ENCODE measurements at places on chromosomes 4 and X.
A peak's percentile ranks its signal among the peaks of the same experiment; 100 is the strongest.

- DNase-seq: no peak
These were observed 38.1 kb downstream of the CBLL2 start for GRCh38 chrX:22310779-22311178.

- DNase-seq: no peak
These were observed 1.1 kb upstream of the CUL4B start for GRCh38 chrX:120561634-120562568.

DNA sequence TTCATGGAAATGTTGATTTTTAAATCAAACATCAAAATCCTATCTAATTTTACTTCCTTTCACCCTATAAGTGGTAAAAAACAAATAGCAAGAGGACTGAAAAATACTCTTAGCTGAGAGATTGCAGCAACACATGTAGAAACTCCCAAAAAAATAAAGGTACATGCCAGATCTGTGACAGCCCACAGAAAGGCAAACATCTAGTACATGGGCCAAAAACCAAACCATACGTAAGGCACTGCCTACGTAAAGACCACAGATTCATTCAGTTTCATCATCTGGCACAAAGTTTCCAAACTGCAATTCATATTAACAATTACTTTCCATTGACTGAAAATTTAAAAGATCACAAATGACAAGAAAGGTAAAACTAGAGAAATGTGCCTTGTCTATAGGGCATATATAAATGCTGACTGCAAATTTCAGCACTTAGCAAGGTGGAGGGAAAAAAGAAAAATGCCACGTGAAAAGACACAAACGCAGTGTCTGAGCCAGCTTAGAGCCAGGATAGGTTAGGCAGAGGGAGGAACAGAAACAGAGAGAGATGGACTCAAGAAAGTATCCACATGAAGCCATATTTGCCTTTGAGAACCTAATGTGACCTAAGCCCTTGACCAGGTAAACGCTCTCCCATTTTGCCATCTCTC, 88.1 kb downstream of the TSPAN5 start:
- DNase-seq: no peak

DNA sequence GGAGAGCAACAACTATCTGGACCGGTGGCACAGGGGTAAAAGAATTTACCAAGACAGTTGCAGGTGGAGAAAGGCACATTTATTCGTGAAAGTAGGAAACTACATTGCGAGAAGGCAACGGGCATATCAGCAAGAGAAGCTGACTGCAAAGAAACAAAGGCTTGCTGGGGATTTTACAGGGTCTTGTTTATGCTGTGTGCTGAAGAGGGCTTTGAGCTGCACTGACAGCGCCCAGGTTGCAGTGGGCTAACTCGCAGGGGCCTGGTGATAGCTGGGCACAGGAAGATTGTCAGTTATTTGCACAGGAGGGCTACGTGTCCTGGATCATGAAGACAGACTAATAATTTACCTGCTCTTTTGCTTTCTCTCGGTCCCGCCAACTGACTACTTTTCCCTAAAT, 10.7 kb downstream of the TLR3 start:
- no peak for DNase-seq

- DNase-seq: no peak
These were observed 434.3 kb upstream of the RASGEF1B start for GRCh38 chr4:81905971-81906370.

DNA sequence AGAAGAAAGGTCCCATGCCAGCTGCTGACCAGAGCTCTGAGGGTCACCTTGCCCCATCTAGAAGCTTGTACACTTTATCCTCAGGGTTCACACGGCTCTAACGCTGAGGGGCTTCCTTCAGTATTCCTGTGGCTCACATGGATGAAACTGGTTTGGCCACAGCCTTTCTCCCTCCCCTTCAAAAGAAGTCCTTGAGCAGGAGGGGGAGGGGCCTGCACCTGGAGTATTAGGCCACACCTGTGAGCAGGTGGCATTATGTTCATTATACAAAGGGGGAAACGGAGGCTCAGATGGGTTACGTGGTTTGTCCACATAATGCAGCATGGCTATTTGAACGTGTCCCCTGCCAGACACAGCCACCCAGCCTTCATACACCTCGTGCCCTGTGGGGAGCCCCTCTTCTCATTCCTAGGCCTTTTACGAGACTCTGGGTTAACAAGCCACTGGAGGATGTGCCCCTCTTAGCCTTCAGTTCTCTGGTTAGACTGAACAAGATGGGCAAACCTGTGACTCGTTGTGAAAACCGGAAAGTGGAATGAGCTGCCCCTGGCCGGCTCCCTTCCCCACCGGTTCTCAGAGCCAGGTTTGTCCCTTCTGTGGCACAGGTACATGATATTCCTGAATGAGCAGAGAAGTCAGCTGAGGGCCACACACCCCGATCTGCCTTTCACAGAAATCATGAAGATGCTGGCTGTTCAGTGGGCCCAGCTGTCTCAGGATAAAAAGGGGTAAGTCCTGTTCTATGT, 27.2 kb upstream of the JAKMIP1 start:
- DNase-seq: no peak

DNA sequence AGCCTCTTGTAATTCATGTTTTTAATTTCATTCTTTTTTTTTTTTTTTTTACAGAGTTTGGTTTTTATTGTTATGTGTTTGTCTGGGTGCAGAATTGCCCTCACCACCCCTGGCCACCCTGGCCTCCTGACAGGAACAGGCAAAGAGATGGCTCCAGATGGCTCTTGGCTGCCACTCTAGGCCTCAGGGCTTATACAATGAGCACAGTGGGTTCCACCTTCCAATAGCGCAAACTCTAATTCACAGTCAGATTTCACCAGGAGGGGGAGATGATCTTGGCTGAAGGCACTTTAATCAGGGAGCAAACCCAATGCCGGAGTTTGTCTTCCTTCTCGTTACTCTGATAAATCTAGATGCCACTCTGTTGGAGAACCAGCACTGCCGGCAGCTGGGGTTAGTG, 24.8 kb downstream of the CPE start:
- DNase-seq: no peak

GRCh38 chr4:152719801-152720556, 40.2 kb upstream of the TMEM154 start:
- DNase-seq: no peak

- DNase-seq: no peak
These were observed 6.5 kb downstream of the P2RY4 start for GRCh38 chrX:70253377-70254062.

DNA sequence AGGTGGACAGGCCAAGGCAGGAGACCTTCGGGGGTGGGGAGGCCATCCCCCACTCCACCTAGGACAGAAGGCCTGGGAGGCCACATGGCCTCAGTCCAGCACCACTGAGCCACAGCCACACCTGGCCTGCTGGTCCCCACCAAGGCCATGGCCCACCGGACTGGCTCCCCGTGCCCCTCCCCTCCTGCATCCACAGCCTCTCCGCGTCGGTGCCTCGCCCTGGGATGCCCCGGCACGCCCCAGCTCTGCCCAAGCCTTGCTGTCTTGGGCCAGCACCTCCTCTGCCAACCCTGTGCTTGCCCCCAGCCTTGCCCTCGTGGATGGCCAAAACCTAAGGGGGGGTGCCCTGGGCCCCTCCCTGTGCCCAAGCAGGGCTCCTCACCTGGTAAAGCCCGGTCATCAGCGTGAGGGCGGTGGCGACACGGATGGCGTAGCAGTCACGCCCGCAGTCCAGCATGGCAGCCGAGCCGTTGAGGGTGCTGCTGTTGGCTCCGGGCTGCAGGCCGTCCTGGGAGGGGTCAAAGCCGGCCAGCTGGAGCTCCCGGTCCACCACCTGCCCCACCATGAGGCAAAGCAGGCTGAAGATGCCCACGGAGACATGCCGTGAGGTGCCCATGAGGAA, 2.3 kb downstream of the SLC26A1 start:
- DNase-seq: no peak

GRCh38 chrX:136829413-136829812, 48.7 kb upstream of the ARHGEF6 start:
- DNase-seq: no peak

GRCh38 chr4:5212255-5213013, 161.2 kb downstream of the STK32B start:
- no peak for DNase-seq

GRCh38 chr4:188554413-188554812, 415.2 kb downstream of the TRIML1 start:
- no peak for DNase-seq

DNA sequence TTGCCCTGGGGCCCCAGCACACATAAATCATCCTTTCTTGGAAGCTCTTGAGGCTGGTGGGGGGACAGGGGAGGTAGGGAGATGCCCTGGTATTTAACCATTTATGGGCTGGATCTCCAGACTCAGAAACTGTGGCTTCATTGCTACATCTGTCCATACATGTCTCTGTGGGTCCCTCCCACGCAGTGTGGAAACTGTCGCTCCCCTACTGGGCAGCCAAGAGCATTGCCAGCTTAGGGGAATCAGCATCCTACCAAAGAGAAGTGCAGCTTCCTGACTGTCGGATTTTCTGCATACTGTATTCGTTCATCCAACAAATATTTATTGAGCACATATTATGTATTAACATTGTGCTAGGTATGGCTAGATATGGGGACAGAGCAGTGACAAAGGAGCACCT, 3.7 kb downstream of the GRIPAP1 start:
- no peak for DNase-seq

DNA sequence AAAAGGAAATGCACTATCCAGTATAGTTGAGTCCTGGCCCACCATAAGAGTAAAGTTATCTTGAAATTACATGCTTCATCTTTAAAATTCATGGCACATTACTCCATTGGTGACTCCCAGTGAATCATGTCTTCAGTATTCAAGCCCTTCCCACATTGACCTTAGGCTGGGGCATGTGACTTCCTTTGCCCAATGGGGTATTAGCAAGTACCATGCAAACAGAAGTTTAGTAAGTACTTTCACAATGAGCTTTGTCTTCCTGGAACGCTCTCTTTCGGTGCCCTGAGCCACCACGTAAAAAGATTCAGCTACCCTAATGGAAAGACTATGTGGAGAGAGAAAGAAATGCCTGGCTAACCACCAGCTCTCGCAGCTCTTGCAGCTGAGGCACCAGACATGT, 235.4 kb downstream of the HNRNPD start:
- DNase-seq: no peak

DNA sequence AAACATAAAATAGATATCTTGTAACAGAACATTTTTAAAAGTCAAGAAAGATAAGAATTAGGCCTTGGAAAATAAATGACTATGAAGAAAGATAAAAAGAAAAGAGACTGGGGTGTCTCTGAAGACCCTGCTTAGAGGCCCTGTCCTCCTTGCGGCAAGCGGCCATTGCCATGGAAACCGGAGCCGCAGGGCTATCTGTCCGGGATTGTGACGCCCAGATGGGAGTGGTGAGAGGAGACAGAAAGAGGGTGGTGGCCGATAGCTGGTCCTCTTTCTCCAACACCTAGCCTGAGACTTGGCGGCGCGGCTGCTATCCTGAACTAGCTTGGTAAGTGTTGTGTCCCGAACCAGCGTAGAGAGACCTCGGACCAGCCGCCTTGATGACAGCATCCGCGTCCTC, at the start of gene DUSP21:
Gene DUSP21 (plus strand): TSS at position 269 of the 400 bp plus-strand sequence. CDS start 112 bp downstream, at position 381.
- DNase-seq: no peak

DNA sequence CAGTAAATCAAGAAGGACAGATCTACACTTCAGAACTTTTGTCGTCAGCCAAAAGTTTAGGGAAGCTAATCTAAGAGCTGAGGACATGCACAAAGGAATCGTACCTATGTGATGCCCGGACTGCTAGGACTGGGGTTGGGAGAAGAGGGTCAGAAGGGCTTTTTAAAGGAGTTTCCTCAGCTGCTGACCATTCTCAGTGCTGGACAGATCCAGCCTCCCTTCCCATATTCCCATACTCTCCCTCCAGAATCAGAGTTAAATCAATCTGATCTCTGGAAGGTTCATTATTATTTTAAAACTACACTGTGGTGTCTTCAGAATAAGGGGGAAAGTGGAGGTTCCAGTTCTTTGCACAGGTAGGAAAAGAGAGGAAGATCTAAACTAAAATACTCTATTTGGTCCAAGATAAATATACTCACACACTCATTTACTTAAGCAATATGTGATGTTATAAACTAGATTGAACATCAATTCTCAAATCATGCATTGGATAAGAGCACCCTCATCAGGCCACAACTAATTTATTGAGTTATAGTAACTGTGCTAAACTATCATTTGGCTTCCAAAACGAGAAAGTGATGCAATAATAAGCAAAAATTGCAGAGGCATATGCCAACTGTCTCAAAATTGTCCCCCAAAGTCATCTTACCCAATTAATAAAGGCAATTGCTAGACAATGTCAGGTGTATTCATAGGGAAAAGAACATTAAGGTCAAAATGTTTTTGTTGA, 124.7 kb downstream of the HNRNPD start:
- no peak for DNase-seq

GRCh38 chr4:184550476-184550875, 76.1 kb upstream of the IRF2 start:
- DNase-seq: no peak

- no peak for DNase-seq
These were observed 28.6 kb downstream of the RGS12 start for GRCh38 chr4:3321295-3321889.

- no peak for DNase-seq
These were observed 86.3 kb downstream of the GYPE start for GRCh38 chr4:143819029-143819428.

- peak; percentile 46 for DNase-seq
These were observed 1.3 kb downstream of the PCDH7 start for GRCh38 chr4:30721185-30722091.

Data from fibroblast of skin of scalp (primary cell).